ENCODE measurements at places on chromosomes 3 and 15.

- DNase-seq, result peak; percentile 3
- H3K4me1 ChIP-seq, result peaks cover 32% of the 10 kb centered on the region
- H3K36me3 ChIP-seq, result peaks cover 56% of the 10 kb centered on the region
- no peak overlapping the region for H3K27ac ChIP-seq
- H3K27me3 ChIP-seq, result no peaks in the 10 kb centered on the region
Observed at GRCh38 chr3:49725906-49726681, 2.3 kb upstream of the GMPPB start.

GRCh38 chr3:139455855-139456254, 20.5 kb downstream of the RBP2 start:
- no peaks in the 10 kb centered on the region for H3K27me3 ChIP-seq
- no peaks in the 10 kb centered on the region for H3K36me3 ChIP-seq
- no peak overlapping the region for H3K27ac ChIP-seq
- no peak overlapping the region for H3K4me3 ChIP-seq
- DNase-seq, result peak; percentile 4

GRCh38 chr15:33860754-33861153, 107.5 kb upstream of the CHRM5 start:
- H3K4me3 ChIP-seq, result no peak overlapping the region
- DNase-seq, result no peak
- H3K4me1 ChIP-seq, result no peaks in the 10 kb centered on the region
- H3K36me3 ChIP-seq, result no peaks in the 10 kb centered on the region

GRCh38 chr15:48422401-48422800, 91.2 kb downstream of the DUT start:
- DNase-seq, result no peak
- no peak overlapping the region for H3K4me3 ChIP-seq
- H3K36me3 ChIP-seq, result no peaks in the 10 kb centered on the region
- H3K4me1 ChIP-seq, result no peaks in the 10 kb centered on the region
- no peaks in the 10 kb centered on the region for H3K27me3 ChIP-seq

DNA sequence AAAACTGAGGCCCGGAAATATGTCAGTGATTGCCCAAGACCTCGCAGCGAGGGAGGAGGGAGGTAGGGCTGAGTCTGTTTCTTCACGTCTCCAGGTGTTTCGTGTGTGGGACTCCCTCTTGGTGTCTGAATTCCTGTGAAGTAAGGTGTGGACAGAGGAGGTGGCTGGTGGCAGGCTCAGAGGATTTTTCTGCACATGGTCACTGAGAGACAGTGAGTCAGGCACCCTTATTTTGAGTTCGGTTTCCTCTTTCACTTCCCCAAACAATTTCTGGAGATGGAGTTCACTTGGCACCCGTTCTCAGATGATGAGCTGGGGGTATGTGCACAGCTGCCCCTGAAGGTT, 46.3 kb upstream of the VPS8 start:
- DNase-seq, result no peak
- peaks cover 9% of the 10 kb centered on the region for H3K27me3 ChIP-seq
- no peaks in the 10 kb centered on the region for H3K36me3 ChIP-seq
- H3K27ac ChIP-seq, result no peak overlapping the region

DNA sequence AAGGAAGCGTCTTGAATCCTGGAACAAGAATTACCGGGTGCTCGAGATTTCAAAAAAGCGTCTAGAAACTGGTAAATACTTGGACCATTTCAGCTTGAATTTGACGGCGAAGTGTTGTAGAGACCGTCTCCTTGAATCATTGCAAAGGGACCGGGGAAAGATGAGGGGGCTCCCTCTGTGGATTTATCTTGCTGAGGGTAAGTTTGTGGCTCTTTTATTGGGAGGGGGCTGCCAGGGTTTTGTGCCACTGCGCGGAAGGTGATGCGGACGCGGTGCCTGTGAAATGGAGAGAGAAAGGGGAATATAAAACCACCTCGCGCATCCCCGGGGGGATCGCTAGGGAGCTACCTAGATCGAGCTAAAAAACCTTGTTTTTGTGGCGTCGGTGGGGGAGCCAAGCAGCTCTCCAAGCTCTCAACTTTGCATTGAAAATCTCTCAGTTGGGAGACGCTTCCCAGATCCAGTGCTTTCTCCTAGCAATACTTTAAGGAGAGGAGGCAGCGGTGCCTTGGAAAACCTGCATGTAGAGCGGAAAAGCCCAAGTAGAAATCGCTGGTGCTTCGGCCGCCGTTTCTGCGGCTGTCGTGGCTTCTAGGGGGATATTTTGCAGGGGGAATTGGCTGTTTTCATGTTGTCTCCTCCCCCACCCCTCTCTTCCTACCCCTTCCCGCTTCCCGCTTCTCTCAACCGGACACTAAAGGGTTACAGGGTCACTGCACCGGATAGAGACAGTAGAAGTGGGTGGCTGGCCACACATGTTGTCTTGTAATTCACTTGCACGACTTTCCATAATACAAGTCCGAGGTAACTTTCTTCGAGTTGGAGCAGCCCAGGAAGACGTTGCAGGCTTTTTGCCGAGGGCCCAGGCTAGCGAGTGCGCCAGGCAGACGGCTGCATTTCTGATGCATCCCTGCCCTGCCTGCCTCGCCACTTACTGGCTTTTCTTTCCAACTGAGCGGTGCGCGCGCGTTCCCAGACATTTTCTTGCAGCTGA, 187.6 kb downstream of the NLGN1 start:
- no peak overlapping the region for H3K4me3 ChIP-seq
- no peaks in the 10 kb centered on the region for H3K27me3 ChIP-seq
- no peaks in the 10 kb centered on the region for H3K36me3 ChIP-seq
- no peak for DNase-seq
- H3K4me1 ChIP-seq, result no peaks in the 10 kb centered on the region
- H3K27ac ChIP-seq, result no peak overlapping the region

GRCh38 chr3:43999728-44000319, 241.9 kb upstream of the TOPAZ1 start:
- no peaks in the 10 kb centered on the region for H3K27me3 ChIP-seq
- no peak overlapping the region for H3K27ac ChIP-seq
- H3K36me3 ChIP-seq, result no peaks in the 10 kb centered on the region
- H3K4me1 ChIP-seq, result no peaks in the 10 kb centered on the region
- no peak overlapping the region for H3K4me3 ChIP-seq
- DNase-seq, result no peak

DNA sequence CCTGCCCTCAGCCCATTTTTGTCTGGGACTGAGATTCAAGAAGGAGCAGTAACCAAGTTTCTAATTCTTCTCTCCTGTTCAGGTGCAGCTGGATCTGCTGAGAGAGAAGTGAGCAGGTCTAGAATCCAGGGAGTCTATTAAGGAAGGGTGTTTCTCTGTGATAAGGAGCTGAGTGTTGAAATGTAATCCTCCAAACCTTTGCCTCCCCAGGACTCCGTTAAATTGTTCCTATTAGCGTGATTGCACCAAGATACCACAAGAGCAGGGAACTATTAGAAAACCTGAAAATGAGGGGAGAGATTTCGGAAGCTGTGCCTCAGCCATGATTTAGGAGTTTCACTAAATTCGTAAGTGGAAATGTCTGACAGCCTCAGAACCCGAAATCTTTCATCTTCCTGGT, 192.6 kb downstream of the EBLN2 start:
- DNase-seq, result no peak
- H3K4me1 ChIP-seq, result no peaks in the 10 kb centered on the region
- H3K4me3 ChIP-seq, result no peak overlapping the region
- no peaks in the 10 kb centered on the region for H3K36me3 ChIP-seq

DNA sequence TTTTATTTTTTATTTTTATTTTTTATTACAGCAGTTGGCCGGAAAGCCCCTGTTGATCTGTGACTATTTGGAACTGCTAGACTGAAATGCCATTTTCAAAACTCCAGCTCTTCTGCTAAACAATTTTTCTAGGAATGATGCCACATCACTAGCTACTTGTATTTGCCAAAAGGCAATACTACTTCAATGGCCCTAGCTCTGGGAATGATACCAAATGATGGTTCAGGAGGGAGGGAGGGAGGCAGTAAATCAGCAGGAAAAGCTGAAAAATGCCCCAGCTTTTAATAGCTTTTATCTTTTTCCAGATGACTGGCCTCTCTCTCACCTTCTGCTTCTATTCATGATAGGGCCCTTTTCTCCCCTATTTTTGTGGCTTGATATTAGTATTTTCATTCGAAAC, 2.6 kb upstream of the CHL1 start:
- no peaks in the 10 kb centered on the region for H3K4me1 ChIP-seq
- DNase-seq, result no peak
- no peaks in the 10 kb centered on the region for H3K27me3 ChIP-seq

- no peak overlapping the region for H3K4me3 ChIP-seq
- H3K27me3 ChIP-seq, result no peaks in the 10 kb centered on the region
- H3K4me1 ChIP-seq, result no peaks in the 10 kb centered on the region
- no peak overlapping the region for H3K27ac ChIP-seq
- H3K36me3 ChIP-seq, result no peaks in the 10 kb centered on the region
Observed at GRCh38 chr3:105885256-105885655, 16.4 kb upstream of the CBLB start.

DNA sequence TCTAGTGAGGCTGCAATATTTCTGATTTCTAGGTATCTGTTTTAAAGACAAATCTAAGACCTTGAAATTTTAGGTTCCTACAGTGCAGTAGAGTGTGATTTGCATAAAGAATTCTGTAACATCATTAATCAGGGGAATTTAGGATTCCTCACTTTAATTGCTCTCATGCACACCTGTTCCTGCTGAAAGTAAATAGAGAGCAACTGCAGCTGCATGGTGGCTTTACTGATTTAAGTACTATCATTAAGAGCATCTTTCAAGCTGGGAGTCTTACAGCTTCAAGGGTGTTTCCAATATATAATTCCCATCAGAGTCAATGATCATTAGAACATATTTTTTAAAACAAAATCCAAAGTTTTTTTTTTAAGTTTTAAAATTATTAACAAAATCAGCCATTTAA, 36.0 kb upstream of the C3orf70 start:
- no peaks in the 10 kb centered on the region for H3K4me1 ChIP-seq
- DNase-seq, result no peak
- no peaks in the 10 kb centered on the region for H3K27me3 ChIP-seq
- no peak overlapping the region for H3K27ac ChIP-seq
- H3K4me3 ChIP-seq, result no peak overlapping the region

- no peak for DNase-seq
- H3K4me3 ChIP-seq, result no peak overlapping the region
- H3K4me1 ChIP-seq, result no peaks in the 10 kb centered on the region
- no peaks in the 10 kb centered on the region for H3K27me3 ChIP-seq
Observed at GRCh38 chr3:7272203-7272602, 411.3 kb downstream of the GRM7 start.

Measured in DND-41 (cell line).